Foreskin keratinocyte (primary cell): ENCODE measurements at places on chromosomes 2 and 18.

DNA sequence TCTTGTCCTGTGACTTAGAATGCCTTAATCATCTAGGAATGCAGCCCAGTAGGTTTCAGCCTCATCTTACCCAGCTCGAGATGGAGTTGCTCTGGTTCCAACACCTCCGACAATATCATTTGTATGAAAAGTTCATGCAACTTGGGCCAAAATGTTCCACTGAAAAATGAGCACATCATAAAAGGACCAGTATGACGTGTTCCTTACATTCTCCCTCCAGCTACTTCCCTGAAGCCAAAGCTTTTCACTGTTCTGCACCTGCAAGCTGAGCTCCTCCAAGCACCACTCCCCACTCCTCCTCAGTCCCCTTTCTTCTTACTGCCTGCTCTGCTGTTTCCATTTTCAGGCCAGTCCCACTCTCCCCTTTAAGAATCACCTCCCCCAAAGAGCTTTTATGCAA is 23.1 kb downstream of the TMEM182 start:
- DNase-seq = no peak

DNA sequence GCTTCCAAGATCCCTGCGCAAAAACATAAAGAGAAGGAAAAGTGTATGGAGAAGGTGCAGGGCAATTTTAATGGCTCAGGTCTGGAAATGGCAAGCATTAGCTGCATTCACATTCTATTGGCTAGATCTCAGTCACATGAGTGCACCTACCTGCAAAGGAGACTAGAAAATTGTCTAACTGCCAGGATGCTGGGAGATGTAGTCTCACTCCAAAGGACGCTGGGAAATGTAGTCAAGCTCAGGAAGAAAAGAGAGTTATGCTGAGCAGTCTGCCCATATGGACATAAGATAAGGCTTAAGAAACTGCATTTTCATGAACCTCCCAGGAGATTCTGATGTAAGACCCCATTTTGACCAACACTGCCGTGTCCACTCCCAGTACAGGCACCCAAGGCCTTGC is 9.5 kb upstream of the KLHL29 start:
- DNase-seq = no peak

DNA sequence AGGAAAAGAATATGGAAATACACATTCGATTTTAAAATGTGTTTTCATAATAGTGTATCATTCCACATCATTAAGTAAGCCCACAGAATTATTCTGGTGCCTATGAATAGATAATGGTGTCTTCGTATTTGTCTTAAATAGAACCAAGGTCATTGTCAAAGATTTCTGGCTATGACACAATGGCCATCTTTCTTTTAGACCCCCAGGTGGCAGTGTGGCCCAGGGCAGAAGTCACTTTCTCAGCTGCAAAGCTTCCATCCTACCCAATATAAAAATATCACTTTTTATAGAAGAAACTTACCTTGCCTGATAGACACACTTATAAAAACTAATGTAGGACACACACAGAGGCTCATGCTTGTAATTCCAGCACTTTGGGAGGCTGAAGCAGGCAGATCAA is 57.5 kb downstream of the ZRANB3 start:
- no peak for DNase-seq

DNA sequence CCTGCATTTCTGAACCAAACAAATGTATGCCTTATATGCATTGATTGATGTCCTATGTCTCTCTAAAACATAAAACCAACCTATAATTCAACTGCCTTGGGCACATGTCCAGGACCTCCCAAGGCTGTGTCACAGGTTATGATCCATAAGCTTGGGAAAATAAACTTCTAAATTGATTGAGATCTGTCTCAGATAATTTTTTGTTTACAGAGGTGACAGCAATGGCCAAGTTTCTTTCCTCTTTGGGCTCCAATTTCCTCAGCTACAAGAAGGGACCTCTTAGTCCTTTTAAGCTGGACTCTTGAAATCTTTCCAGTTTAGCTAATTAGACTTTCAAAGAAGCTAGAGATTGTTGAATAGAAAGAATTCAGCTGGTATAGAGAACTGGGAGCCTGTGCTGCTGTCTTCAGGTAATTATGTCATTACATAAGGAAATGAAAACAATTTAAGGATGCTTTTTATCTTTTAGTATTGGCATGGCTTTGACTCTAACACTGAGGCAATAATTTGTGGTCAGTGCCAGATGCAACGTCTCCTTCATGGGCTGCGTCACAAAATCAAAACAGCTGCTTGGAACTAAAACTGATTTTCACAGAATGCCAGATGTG is 412.1 kb upstream of the TRIB2 start:
- DNase-seq = no peak
